ENCODE measurements at places on chromosomes 12 and 14.

- DNase-seq, result no peak
Observed at GRCh38 chr14:95440951-95441350, 75.5 kb downstream of the SYNE3 start.

DNA sequence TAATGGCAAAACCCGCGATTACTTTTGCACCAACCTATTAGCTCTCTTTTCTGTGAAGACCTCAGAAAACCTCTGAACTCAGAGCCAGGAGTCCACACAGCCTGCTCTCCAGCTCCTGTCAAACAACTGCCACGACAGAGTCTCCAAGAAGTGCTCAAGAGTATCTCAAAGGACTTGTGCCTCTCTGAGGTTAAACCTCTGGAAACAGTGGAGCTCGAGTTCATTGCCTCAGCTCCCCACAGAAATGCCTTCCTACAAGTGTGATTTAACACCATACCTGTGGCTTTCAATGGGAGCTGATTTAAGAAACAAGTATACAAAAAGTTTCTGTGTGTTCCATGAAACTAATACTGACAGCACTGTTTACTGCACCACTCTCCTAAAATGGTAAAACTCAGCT lies 20.1 kb downstream of the ACTN1 start:
- no peak for DNase-seq

GRCh38 chr14:35286003-35286600 lies 6.1 kb upstream of the PSMA6 start:
- peak; percentile 22 for DNase-seq

GRCh38 chr12:1864456-1864855 lies 44.1 kb downstream of the LRTM2 start:
- no peak for DNase-seq

GRCh38 chr12:6534945-6535696 lies 804 bp downstream of the GAPDH start:
- DNase-seq, result peak; percentile 77

GRCh38 chr12:57111031-57111734 lies at the start of gene STAT6:
Gene STAT6, minus strand, starts transcription at chr12:57111362. Its CDS starts 3,084 bp downstream, at chr12:57108278.
- DNase-seq, result peak; percentile 94

- DNase-seq, result no peak
Observed at GRCh38 chr12:24479131-24479530, 469.8 kb downstream of the BCAT1 start.

GRCh38 chr12:46267825-46268582 lies 839 bp downstream of the SLC38A1 start:
- peak; percentile 62 for DNase-seq

DNA sequence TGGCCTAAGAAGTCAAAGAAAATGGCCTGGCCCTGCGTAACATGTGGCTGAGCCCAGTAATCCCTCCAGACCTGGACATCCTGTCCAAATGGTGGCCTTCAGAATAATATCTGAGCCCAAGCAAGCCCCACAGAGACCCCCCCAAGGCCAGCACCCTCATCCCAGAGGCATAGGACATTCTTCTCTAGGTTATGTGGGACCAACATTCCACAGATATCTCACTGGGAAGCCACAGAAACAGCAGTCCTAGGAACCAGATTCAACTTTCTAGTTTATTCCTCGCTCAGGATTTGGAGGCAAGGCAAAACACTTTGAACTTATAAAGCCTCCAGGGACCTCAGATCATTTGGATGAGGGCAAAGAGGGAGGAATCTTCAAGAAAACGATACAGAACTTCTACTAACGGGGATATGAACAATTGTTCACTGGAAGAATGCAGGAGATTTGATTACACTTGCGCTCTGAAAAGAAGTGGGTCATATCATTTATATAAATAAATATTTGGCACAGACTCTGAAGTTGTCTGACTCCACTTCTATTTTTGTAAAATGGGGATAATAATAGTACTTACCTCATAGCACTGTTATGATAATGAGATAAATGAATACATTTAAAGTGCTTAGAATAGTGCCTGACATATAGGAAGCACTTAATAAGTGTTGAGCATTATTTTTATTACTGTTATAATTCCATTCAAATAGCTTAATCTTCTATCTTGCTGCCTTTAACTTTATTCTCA lies 171.5 kb downstream of the NUAK1 start:
- no peak for DNase-seq

GRCh38 chr14:89855961-89856656 lies 98.4 kb downstream of the EFCAB11 start:
- DNase-seq, result no peak

DNA sequence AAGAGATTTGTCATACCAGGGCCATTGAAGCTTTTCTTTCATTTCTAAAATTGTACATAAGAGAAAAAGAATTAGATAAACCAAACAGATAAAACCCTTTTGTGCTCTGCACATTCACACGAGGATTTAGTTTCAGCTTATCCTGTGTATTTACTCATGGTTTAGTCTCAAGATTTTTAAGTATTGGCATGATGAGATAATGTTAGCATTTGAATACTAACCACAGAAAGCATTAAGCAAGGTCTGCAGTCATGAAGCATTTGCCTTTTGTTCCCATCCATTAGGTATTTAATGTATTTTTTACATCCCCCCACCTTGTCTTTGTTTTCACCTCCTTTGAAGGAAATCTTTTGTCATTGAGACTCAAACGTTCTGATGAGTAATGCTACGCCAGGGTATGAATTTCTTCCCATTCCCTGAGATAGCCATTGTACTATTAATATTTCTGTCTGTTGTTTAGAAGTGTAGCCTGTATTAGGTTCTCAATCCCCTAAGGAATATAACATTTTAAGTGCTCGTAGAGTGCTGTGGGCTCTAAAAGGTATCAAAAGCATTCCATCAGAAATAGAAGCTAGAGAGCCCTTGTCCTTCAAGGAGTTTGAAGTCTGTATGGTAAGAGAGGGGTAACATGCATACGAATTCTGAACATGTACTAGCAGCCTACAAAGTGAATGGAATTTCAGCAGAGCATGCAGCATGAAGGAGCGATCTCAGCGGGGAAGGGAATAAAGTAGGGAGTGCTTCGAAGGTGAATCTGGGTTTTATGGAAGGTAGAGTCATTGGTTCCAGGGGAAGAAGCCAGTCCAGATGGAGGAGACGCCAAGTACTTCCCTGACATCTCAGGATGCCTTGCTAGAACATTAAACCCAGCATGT lies 22.3 kb downstream of the CRADD start:
- DNase-seq, result no peak

GRCh38 chr12:102876883-102877282 lies 40.2 kb downstream of the PAH start:
- no peak for DNase-seq

DNA sequence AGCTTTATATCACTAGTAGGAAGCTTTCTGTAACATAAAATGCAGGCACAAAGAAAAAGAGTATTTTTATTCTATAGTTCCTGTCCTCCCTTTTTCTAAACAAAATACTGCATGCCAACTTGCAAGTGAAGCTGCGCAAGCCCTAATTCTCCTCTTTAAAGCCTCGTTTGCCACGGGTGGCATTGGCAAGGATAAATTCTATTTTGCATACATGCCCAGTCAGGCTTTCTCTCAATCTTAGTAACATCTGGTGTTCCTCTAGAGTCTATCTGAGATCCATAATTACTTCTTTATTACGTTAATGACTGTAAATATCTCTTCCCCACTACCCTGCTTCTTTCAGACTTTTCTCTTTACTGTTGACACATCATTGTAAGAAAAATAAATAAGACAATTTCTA lies 97.1 kb upstream of the DAAM1 start:
- no peak for DNase-seq

Data from CD4-positive, alpha-beta T cell treated with Interleukin-17A for 1 hour (primary cell).